ENCODE measurements at places on chromosomes 11 and 22.

- no peak for DNase-seq
These were observed 1234.0 kb downstream of the TBC1D22A start for GRCh38 chr22:47996446-47996857.

DNA sequence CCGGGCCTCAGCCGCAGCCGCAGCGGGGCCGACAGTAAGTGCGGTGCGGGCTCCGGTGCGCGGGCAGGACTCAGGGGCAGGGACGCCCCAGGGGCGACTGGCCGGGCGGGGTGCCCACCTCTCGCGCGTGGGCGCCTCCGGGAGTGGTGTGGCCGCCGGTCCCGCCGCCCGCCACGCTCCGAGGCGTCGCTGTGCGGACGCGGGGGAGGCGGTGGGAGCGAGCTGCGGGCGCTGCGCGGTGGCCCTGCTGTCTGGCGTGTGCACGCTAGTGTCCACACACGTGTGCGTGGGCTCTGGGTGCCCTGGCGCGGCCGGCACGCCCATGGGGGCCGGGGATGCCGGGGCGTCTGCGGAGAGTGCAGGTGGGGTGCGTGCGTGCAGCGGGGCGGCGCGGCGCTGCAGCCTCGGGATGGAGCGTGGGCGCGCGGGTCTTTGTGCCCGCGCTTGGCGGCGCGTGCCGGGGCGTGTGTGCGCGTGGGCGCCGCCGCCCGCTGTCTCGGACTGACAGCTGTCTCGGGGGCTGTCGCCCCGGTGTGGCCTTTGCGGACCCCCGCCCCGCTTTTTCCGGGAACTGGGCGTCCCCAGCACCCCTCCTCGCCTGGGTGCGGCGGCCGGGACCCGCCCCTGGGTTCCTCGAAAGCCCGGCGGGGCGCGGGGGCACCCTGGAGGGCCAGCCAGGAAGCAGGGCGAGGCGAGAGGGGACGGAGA, 804 bp downstream of the KCNK4 start:
- peak; percentile 66 for DNase-seq

DNA sequence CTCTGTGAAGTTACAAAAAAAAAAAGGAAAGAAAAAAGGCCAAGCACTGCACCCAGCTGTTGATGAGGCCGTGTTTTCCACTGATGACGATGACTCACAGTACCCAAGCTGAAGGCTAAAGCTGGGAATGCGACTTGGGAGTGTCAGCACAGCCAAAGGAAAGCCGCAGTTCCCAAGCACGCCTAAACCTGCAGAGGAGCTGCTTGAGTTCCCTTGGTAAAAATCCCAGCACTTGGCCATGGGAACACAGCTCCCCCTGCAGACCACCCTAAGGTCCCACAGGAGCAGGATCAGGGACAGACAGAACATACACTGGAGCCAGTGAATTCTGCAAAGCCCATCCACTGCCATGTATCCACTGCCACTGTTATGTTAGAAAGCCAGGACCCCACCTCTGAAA, 39.9 kb downstream of the SERGEF start:
- peak; percentile 68 for DNase-seq

GRCh38 chr22:42310291-42311015, 40.0 kb upstream of the TCF20 start:
- DNase-seq = peak; percentile 81

GRCh38 chr11:132631989-132632388, 900.3 kb downstream of the OPCML start:
- no peak for DNase-seq

- DNase-seq = no peak
These were observed 35.0 kb downstream of the INTS4 start for GRCh38 chr11:77959434-77959833.

DNA sequence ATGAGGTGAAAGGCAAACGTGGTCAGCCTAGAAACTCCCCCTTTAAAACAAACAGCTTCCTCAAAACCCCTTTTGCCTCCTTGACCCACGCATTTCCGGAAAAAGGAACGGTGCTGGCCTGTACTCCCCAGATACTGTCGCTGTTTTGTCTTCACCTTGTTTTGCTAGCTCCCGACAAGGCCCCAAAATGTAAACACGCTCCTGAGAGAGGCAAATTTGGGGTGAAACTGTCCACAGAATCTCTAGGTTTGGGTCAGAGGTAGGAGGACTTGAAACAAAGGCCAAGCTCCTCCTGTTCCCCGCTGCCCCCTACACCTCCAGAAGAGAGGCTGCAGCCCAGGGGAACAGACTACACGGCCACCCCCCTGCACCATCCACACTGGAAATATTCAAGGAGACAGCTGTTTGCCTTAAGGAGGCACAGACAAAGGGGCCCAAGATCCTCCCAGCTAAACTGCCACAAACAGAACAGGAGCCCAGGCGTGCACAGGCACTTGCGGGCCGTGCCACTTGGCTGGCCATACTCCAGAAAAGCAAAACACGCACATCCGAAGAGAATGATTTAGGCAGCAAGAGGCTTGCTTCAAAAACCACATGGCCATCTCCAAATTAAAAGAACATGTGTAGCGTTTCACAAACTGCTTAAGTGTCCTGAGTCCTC, 160.5 kb upstream of the GRK3 start:
- no peak for DNase-seq

- DNase-seq = no peak
These were observed 32.5 kb downstream of the AHNAK start for GRCh38 chr11:62514151-62514550.
